ENCODE measurements at places on chromosomes 7 and 10. TPM values are rescaled to one million over a fixed set of nuclear protein-coding genes. Genes with fewer than 3 reads are reported as not detected.

BBIP1 gene
- 1.5 TPM for total RNA-seq

NODAL gene
- not detected for total RNA-seq

PIP gene
- not detected for total RNA-seq

CC2D2B gene
- 3.9 TPM for total RNA-seq

SKIDA1 gene
- total RNA-seq = not detected

EPHA1 gene
- total RNA-seq = not detected

SFRP5 gene
- total RNA-seq = not detected

CH25H gene
- 1.7 TPM for total RNA-seq

CCDC136 gene
- total RNA-seq = 0.64 TPM

STARD3NL gene
- 19.7 TPM for total RNA-seq

DNA sequence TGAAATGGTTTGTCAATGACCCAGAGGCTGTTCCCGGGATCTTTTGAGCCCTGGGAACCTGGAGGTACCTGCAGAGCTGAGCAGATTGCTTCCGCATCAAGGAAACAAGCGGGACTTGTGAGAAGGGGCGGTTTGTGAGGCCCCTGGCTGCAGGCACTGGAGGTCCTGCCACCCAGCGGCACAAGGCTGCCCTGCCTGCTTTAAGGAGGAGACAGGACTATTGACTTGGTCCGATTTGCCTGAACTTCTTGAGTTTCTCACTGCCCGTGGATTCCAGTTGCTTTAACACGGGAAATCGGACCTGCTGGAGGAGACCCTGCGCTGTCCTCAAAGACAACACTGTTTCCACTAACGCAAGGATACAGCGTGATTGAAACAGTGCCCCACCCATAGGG lies 130.1 kb downstream of the DNAJB6 start:
- H3K27me3 ChIP-seq = no peaks in the 10 kb centered on the region
- no peak for DNase-seq
- no peaks in the 10 kb centered on the region for H3K36me3 ChIP-seq
- no peak overlapping the region for H3K4me3 ChIP-seq
- no peak overlapping the region for H3K27ac ChIP-seq

GRCh38 chr10:15310776-15311568 lies 60.1 kb downstream of the FAM171A1 start:
- H3K36me3 ChIP-seq = no peaks in the 10 kb centered on the region
- no peak overlapping the region for H3K27ac ChIP-seq
- H3K4me3 ChIP-seq = no peak overlapping the region
- no peaks in the 10 kb centered on the region for H3K27me3 ChIP-seq
- no peak for DNase-seq

- H3K27ac ChIP-seq = no peak overlapping the region
- no peak for DNase-seq
- no peaks in the 10 kb centered on the region for H3K36me3 ChIP-seq
- no peak overlapping the region for H3K4me3 ChIP-seq
- no peaks in the 10 kb centered on the region for H3K4me1 ChIP-seq
- no peaks in the 10 kb centered on the region for H3K27me3 ChIP-seq
These were observed 326.3 kb downstream of the DNAJB6 start for GRCh38 chr7:157662981-157663716.

GRCh38 chr10:30062090-30062489 lies 2.7 kb upstream of the JCAD start:
- peaks cover 3% of the 10 kb centered on the region for H3K4me1 ChIP-seq
- no peaks in the 10 kb centered on the region for H3K36me3 ChIP-seq
- no peaks in the 10 kb centered on the region for H3K27me3 ChIP-seq
- no peak overlapping the region for H3K27ac ChIP-seq

GRCh38 chr7:39071116-39071515 lies 93.4 kb downstream of the POU6F2 start:
- no peak for DNase-seq
- H3K4me1 ChIP-seq = no peaks in the 10 kb centered on the region
- no peaks in the 10 kb centered on the region for H3K27me3 ChIP-seq
- H3K36me3 ChIP-seq = no peaks in the 10 kb centered on the region
- H3K4me3 ChIP-seq = no peak overlapping the region

- H3K4me3 ChIP-seq = no peak overlapping the region
- no peaks in the 10 kb centered on the region for H3K27me3 ChIP-seq
- H3K27ac ChIP-seq = no peak overlapping the region
- no peaks in the 10 kb centered on the region for H3K4me1 ChIP-seq
These were observed 14.2 kb upstream of the SYPL1 start for GRCh38 chr7:106126170-106126938.

- no peak overlapping the region for H3K27ac ChIP-seq
- H3K4me1 ChIP-seq = peaks cover 3% of the 10 kb centered on the region
- no peak overlapping the region for H3K4me3 ChIP-seq
- no peaks in the 10 kb centered on the region for H3K36me3 ChIP-seq
- no peak for DNase-seq
These were observed 185.5 kb downstream of the ZNF365 start for GRCh38 chr10:62559481-62560200.

DNA sequence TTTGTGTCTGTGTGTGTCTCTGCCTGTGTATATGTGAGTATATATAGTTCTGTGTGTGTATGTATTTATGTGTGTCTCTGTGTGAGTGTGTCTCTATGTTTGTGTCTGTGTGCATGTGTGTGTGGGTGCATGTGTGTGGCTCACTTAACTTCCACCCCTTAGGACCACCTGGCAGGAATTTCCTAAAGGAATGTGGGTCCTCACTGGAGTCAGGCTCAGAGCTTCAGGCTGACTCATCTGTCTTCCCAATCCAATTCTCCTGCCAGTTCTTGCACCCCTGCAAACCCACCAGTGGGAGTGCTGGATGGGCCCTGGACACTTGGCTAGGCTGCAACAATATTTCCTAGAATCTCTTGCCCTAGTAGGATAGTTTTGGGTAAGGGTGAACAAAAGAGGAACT lies 70.2 kb upstream of the GRB10 start:
- H3K36me3 ChIP-seq = no peaks in the 10 kb centered on the region
- no peak overlapping the region for H3K4me3 ChIP-seq
- H3K4me1 ChIP-seq = peaks cover 6% of the 10 kb centered on the region
- H3K27ac ChIP-seq = no peak overlapping the region
- DNase-seq = no peak
- no peaks in the 10 kb centered on the region for H3K27me3 ChIP-seq

DNA sequence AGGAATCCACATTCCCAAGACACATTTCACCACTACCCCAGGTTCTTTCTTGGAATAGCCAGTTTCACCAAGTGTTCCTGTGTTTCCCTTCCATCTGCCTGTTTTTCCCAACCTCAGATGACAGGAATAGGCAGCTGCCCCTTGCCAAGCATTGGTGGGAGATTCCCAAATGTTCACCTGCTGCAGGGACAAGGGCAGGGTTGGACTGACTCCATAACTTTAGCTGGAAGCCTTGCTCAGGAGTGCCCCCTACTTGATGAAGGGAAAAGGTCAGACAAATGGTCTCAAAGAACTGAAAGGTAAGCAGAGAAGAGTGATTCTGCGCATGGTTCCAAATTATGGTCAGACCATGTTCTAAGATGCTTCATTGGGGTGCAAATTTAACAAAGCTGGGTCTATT lies 45.1 kb upstream of the LYZL1 start:
- H3K36me3 ChIP-seq = no peaks in the 10 kb centered on the region
- H3K4me3 ChIP-seq = no peak overlapping the region
- no peak for DNase-seq
- H3K27ac ChIP-seq = no peak overlapping the region

GRCh38 chr10:130747946-130748345 lies 563.6 kb downstream of the TCERG1L start:
- peak; percentile 34 for DNase-seq
- H3K4me1 ChIP-seq = no peaks in the 10 kb centered on the region
- no peaks in the 10 kb centered on the region for H3K27me3 ChIP-seq
- no peak overlapping the region for H3K27ac ChIP-seq

GRCh38 chr10:8794860-8795259 lies 740.4 kb downstream of the GATA3 start:
- H3K27ac ChIP-seq = no peak overlapping the region
- H3K4me1 ChIP-seq = no peaks in the 10 kb centered on the region
- no peak for DNase-seq
- H3K36me3 ChIP-seq = no peaks in the 10 kb centered on the region
- H3K27me3 ChIP-seq = no peaks in the 10 kb centered on the region
- H3K4me3 ChIP-seq = no peak overlapping the region

DNA sequence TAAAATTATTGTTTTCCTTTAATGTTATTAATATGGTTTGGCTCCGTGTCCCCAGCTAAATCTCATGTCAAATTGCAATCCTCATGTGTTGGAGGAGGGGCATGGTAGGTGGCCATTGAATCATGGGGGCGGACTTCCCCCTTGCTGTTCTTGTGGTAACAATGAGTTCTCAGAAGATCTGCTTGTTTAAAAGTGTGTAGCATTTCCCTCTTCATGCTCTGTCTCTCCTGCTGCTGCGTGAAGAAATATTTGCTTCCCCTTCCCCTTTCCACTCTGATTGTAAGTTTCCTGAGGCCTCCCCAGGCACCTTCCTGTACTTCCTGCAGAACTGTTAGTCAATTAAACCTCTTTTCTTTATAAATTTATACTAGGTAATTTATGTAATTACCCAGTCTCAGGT lies 27.5 kb downstream of the VIM start:
- no peaks in the 10 kb centered on the region for H3K36me3 ChIP-seq
- no peaks in the 10 kb centered on the region for H3K27me3 ChIP-seq
- no peak overlapping the region for H3K27ac ChIP-seq
- H3K4me3 ChIP-seq = no peak overlapping the region

DNA sequence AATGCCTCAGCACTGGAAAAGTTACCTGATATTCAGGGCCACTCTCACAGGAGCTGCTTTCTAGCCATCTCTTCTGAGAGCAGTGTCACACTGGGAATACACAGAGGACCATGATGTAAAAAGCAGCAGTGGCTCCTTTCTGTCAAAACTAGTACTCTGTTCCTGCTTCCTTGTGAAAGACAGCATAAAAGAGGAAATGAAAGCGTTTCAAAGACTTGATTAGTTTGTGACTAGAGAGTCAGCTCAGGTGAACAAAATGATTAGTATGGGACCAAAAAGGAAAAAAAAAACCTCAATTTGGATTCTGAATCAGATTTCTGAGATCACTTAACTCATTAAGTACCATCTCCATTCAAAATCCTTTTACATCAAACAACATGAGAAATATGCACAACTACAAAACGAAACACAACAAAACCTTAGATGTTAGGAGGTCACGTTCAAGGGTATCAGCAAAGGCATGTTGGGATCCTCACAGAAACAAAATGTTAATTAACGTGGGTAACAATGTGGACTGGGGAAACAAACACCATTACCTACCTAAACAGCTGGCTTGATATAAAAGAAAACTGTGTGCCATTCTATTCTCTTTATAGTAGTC lies 103.7 kb downstream of the MACC1 start:
- H3K27ac ChIP-seq = no peak overlapping the region
- no peaks in the 10 kb centered on the region for H3K4me1 ChIP-seq
- no peak for DNase-seq
- no peaks in the 10 kb centered on the region for H3K27me3 ChIP-seq
- no peak overlapping the region for H3K4me3 ChIP-seq

DNA sequence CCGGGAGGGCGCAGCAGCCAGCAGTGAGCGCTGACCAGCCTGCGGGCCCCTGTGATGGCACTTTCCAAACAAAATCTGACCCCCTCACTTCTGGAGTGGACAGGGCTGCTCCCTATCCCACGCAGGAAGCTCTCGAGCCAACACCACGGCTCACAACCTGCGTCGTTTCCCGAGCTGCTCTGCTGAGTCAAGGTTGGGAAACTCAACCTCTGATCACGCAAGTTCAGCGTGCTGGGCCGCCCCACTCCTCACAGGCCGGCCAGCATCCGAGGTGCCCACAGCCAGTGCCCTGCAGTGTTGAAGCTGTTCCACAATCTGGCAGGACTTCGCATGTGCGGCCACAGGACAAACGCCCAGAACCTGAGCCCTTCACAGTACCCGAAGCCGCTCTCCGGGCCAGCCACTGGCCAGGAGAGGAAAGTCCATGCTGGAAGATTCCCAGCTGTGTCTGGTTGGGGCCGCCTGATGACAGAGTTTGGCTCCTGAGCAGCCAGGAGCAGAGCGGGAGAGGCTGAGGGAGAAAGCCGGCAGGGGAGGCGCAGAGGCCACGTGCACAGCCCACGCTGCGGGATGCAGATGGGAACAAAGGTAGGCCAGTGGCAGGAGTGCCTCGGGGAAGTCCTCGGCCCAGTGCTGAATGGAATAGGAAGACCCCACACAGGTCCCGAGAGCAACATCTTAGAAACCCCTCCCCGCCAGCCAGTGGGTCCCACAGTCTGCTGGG lies 263.3 kb upstream of the TCERG1L start:
- no peak overlapping the region for H3K4me3 ChIP-seq
- no peaks in the 10 kb centered on the region for H3K36me3 ChIP-seq
- no peaks in the 10 kb centered on the region for H3K4me1 ChIP-seq
- H3K27ac ChIP-seq = no peak overlapping the region
- no peaks in the 10 kb centered on the region for H3K27me3 ChIP-seq

GRCh38 chr10:79166312-79166721 lies 97.6 kb downstream of the ZMIZ1 start:
- no peak for DNase-seq
- peaks cover 14% of the 10 kb centered on the region for H3K36me3 ChIP-seq
- H3K27me3 ChIP-seq = no peaks in the 10 kb centered on the region
- H3K4me3 ChIP-seq = no peak overlapping the region
- H3K27ac ChIP-seq = no peak overlapping the region

- H3K4me3 ChIP-seq = no peak overlapping the region
- no peak for DNase-seq
- no peaks in the 10 kb centered on the region for H3K4me1 ChIP-seq
- no peaks in the 10 kb centered on the region for H3K36me3 ChIP-seq
- H3K27ac ChIP-seq = no peak overlapping the region
These were observed 32.1 kb downstream of the ADCYAP1R1 start for GRCh38 chr7:31084226-31084625.

DNA sequence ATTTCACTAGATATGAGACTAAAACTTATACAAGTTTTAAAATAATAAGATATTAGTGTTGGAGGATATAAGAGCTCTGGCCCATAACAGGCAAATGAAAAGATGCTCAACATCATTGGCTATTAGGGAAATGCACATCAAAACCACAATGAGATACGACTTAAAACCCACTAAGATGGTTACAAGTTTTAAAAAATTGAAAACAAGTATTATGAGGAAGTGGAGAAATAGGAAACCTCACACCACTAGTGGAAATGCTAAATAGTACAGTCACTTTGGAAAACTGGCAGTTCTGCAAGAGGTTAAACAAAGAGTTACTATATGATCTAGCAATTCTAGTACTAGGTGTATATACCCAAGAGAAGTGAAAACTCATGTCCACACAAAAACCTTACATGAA lies 17.2 kb downstream of the PANK1 start:
- no peak overlapping the region for H3K4me3 ChIP-seq
- no peaks in the 10 kb centered on the region for H3K27me3 ChIP-seq
- no peak for DNase-seq

- H3K4me3 ChIP-seq = peak overlapping the region; percentile 38
- no peaks in the 10 kb centered on the region for H3K4me1 ChIP-seq
- H3K27ac ChIP-seq = no peak overlapping the region
- no peak for DNase-seq
- H3K27me3 ChIP-seq = peaks cover 8% of the 10 kb centered on the region
- H3K36me3 ChIP-seq = no peaks in the 10 kb centered on the region
These were observed 526 bp downstream of the SFRP5 start for GRCh38 chr10:97771055-97771891.

GRCh38 chr7:93307943-93308342 lies 75.8 kb downstream of the VPS50 start:
- H3K36me3 ChIP-seq = no peaks in the 10 kb centered on the region
- no peaks in the 10 kb centered on the region for H3K4me1 ChIP-seq
- no peak for DNase-seq
- no peaks in the 10 kb centered on the region for H3K27me3 ChIP-seq
